Bone marrow (tissue), 2 donors: ENCODE measurements at places on chromosomes 2 and 18.

GRCh38 chr2:38260469-38260868 is 116.6 kb downstream of the ATL2 start:
- DNase-seq = no peak

DNA sequence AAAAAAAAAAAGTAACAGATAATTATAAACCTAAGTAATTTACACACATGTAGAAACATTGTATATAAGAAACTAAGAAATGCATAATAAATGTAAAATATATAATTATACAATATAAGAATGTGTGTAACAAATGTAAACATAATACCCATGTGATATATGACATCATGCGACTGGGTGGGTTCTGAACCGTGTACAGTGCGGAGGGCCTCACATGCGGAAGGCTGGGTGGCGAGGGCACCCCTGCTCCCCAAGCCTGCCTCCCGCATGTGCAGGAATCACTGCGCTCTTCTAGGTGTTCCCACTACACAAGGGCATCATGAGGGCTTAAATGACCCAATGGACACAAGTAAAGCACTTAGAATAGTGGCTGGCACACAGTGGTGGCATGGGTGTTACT is 2.0 kb downstream of the PTPN18 start:
- DNase-seq = no peak

DNA sequence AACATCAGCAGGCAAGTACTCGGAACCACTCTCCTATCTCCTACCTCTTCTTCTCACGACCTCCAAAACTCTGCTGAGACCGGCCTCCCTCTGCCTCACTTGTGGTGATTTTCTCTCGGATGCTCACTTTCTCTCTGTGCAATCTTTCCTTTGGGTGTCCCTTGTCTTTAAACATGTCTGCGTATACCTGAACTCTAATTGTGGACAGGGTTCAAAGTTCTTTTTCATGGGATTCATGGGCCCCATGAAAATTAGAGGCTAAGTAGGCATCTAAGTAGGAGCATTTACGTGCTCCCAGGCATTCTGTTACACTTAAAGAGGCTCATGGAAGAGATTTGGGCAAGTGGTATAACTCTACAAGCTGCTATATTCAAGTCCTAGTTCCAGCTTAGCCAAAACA is 2.1 kb upstream of the PPP1CB start:
- no peak for DNase-seq

GRCh38 chr2:128584296-128584890 is 265.7 kb upstream of the HS6ST1 start:
- DNase-seq = no peak

- DNase-seq = no peak
Measured at GRCh38 chr18:46374850-46375249, 270.7 kb downstream of the HAUS1 start.

GRCh38 chr2:233976690-233977294 is 59.6 kb downstream of the TRPM8 start:
- no peak for DNase-seq

DNA sequence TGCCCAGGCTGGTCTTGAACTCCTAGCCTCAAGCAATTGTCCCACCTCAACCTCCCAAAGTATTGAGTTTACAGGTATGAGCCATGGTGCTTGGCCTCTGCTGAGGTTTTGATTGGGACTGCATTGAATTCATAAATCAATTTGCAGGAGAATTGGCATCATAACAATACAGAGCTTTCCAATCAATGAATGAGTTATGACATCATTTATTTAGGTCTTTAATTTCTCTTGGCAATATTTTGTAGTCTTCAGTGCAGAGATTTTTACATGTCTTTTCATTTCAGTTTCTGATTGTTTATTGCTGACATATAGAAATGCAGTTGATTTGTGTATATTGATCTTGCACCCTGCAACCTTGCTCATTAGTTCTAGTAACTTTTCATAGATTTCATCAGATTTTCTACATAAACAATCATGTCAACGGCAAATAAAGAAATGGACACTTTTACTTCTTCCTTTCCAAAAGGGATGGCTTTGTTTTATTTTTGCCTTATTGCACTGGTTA is 119.9 kb downstream of the TFCP2L1 start:
- no peak for DNase-seq

GRCh38 chr2:241494311-241494908 is 14.0 kb downstream of the STK25 start:
- DNase-seq = no peak

DNA sequence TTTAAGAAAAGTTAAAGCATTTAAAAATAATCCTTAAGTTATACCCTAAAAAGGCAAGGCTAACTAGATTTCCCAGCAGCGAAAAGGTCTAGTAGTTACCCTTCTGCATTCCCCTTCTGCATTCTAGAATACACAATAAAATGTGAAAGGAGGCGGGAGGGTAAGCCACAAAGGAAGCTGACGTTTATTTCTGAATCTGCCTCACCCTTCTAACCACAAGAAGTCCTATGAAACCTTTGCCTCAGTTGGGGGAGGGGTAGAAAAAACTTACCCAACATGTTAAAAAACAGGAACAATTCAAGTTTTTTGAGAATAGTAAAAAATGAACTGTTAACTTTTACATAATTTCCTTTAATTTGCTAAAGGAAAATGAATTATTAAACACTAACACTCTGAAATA is 11.3 kb downstream of the STK17B start:
- peak; percentile 94 for DNase-seq

- peak; percentile 76 for DNase-seq
Measured at GRCh38 chr2:191020742-191021381, 6.9 kb upstream of the STAT1 start.

GRCh38 chr18:63604791-63605567 is 17.8 kb downstream of the SERPINB13 start:
- no peak for DNase-seq

DNA sequence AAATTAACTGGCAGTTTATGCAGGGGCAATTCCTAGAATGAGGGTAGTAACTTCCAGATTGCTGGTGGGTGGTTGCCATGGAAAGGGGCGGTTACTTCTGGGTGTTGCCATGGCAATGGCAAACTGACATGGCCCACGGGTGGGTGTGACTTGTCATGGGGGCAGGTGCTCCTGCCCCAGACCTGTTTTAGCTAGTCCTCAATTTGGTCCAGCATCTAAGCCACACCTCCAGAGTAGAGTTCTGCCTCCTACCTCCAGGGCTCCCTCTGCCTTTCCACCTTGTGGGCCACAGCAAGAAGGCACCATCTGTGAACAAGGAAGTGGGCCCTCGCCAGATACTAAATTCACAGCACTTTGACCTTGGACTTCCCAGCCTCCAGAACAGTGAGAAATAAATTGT is 148.7 kb downstream of the TFCP2L1 start:
- DNase-seq = no peak

- DNase-seq = no peak
Measured at GRCh38 chr2:219272995-219273394, 6.2 kb upstream of the DNAJB2 start.
